T-helper 1 cell (primary cell): ENCODE measurements at places on chromosomes 1 and 21.

DNA sequence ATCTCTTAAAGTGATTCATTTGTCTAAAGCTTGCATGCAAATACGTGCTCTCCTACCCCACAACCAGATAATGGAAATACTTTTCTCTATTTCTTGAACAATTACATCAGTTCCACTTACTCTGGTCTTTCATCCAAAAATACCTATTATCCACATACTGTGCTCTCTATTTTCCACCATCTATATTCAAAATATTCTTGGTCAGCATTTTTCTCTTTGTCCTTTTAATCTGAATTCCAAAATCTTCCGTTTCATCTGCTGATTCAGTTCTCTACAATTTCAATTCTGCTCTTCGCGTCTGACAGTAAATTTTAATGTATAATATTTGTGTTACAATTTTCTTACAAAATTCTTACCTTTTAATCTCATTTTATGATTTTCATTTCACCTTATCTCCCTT lies 110.3 kb downstream of the ZNF648 start:
- no peak for DNase-seq

GRCh38 chr1:107467286-107467685 lies 326.4 kb downstream of the NTNG1 start:
- DNase-seq: no peak

DNA sequence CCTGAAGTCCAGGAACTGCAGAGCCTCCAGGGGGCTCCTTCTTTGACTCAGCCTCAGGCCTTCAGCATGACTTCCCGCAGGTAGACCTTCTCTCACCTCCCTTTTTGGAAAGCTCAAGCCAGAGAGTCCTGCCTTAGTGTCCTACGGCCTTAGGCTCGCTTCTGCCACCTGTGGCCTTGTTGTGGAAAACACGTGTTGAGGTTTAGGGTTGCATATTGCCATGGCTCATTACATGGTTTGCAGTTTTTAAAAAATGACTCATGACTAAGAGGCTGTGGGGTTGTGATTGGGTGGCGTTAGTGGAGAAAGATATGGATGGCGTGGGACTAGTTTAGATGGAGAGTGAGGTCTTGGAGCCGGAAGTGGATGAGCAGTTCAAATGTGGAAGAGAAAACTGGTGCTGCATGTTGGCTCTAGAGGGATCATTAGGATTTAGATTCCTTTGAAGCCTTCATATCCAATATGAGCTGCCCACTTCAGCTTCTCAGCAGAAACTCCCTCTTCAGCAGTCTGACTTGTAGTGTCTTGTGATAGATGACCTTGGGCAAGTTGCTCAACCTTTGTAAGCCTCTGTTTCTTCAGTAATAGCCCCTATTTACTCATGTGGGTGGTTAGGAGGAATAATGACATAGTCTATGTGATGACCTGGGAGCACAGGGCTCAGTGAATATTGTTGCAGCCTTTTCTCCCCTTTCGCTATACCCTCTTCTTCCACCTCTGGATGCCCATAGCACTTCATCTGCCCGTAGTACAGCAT lies 6.5 kb upstream of the FGGY start:
- DNase-seq: no peak

GRCh38 chr1:152118915-152119314 lies 3.7 kb upstream of the TCHH start:
- no peak for DNase-seq

- DNase-seq: no peak
Measured at GRCh38 chr21:17585875-17586450, 26.7 kb downstream of the BTG3 start.

DNA sequence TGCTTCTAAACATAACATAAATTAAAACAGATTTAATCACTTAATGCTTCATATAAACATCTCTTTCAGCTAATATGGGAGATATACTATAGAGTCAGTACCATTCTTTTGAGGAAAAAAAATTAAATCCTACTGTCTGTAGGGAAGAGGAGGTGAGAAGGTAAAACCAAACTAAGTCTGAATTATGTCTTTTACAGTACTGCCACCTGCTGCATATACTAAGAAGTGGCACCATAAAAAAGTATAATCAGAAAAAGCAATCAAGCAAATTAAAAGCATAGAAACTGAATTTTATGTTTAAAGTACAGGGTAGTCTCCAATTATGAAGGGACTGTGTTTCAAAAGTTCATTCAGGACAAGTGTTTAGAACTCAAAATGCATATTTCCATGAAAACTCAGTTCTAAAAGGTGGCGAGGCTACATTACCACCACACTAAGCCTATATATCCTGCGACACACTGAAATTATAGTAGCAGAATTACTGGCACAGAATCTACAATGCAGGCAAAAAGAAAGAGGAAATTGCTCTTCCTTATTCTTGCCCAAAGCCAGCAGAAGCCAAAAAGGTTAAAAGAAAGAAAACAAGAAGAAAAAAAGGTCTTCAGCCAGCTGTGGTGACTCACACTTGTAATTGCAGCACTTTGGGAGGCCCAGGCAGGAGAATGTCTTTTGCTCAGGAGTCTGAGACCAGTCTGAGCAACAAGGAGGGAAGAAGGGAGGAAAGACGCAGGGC lies 9.0 kb downstream of the NSL1 start:
- DNase-seq: peak; percentile 33

- no peak for DNase-seq
Measured at GRCh38 chr1:159088050-159088449, 11.5 kb upstream of the AIM2 start.

DNA sequence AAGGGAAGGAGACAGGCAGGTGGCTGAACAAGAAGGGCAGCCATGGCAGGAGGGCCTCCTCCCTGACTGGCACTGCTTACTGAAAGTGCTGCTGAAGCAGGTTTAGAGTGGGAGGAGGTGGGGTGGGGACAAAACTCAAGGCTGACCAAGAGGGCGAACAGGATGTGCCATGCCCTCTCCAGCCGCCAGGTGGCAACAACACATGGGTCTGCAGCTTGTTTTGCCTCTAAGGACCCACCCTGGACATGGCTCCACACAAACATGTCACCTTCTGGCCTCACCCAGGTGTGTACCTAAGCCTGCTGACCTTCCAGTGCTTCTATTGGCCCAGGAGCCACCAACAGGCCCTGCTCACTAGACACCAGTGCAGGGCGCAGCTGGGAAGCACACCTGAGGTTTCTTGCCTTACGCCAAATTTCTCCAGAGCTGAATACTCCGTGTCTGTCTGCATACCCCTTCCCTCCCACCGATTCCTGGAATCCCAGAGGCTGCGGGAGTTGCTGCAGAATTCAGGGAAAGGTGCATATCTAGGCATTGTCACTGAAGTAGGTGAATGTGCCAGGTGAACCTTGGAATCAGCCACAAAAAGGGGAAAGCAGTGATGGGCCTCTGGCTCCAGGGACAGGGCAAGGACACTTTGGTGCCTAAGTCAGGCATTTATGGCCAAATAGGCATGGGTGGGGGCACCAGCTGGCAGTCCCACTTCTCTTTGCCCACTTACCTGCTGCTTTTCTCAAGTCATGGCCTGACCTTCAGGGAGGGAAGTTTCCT lies 5.3 kb downstream of the PSRC1 start:
- DNase-seq: peak; percentile 38

DNA sequence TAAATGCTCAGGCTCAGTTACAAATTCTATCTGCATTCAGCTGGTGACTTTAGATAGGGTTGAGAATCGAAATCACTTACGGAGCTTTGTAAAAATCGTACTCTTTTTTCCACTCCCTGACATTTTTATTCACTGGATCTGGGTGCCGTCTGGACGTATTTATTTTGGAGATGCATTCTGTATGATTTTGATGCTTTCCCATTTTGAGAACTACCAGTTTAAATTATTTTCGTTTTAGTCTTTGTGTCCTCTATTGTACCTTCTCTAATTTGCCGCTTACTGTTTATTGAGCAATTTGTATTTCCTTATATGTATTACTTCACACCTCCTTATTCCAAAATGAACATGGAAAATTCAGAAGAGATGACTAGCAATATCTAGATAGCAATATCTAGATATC lies 96.2 kb downstream of the FASLG start:
- DNase-seq: no peak

DNA sequence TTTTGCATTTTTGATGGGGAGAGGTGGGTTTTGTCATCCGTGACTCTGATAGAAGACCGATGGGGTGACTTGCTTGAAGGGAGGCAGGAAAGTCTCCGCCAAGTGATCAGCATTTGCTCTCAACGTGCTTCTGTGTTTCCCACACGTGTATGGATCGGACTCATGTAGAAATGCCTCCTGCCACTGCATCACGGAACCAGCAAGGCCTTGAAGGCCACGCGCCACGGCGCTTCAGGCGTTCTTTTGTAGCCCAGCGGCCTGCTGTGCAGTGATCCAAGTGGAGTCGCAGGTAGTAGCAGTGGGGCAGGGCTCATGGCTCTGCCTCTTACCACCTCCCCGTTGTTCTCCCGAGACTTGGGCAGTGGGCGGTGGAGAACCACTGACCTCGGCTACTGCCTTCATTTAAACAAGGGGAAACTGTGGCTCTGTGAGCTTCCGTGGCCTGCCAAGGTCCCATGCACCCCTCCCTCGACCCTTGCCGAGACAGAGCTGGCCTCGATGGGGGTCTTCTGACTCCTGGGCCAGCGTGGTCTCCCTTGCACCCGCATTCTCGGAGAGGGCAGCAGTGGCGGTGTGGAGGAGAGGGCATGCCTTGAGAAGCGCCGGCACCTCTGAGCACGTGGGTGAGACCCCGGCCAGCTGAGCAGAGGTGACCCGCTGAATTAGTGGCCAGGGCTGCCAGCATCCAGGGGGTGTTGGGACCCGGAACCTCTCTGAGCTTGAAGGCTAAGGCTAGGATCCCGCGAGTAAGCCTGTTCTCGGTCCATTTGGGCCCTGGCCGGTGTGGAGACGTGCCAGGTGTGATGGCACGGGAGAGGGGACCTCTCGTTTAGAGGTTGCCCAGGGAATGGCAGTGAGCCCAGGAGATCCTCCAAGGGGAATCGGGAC lies 46.1 kb upstream of the ABCG1 start:
- DNase-seq: no peak

DNA sequence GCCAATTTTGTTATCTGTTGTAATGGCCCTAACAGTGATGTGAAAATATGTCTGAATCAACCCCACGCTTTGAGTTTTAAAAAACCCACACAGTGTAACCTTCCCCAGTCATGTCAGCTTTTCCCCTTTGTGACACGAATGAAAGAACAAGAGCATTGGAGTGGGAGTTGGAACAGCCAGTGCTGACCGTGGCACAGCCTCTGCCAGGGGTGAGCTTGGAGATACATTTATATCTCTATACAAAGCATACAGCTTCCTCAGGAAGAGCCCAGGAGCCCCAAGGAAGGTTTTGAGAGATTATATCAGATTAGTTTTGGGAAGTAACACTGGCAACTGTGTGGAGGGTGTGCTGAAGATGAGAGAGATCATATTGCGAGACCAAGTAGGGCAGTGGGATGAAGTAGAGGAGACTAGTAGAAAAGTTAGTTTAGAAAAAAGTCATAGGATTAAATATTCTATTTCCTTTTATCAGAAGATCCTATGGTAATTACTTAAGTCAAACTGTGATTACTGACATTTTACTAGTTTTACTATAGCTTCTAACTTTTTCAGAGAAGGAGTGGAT lies 15.9 kb downstream of the LRRC8B start:
- DNase-seq: no peak

DNA sequence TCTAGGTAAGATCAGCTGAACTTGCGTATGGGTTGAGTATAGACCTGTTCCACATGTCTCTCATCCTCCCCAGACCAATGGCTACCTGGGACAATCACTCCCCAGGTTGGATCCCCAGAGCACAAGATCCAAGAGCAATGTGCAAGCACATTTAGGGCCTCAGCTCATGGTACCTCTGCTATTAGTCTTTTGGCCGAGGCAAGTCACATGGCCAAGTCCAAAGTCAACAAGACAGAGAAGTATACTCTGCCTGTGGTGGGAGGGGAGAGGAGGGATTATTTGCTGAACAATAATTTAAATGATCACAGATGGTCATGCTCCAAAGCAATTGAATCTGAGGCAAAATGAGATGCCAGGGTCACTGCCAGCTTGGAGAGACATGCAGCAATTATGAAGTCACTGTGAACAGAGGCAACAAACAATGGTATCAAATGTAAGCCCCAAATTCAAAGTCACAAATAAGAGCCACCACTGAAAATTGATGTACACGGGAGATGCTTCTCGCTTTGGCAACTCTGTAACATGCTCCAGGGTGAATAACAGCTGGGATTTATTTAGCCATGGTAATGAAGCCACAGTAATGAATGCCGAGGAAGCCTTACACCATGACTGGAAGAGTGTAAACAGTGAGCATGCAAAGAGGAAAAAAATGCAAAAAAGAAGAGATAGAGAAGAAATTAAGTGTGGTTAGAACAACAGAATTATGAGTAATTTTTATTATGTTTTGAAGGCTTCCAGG lies 149.1 kb downstream of the ZNF281 start:
- no peak for DNase-seq

DNA sequence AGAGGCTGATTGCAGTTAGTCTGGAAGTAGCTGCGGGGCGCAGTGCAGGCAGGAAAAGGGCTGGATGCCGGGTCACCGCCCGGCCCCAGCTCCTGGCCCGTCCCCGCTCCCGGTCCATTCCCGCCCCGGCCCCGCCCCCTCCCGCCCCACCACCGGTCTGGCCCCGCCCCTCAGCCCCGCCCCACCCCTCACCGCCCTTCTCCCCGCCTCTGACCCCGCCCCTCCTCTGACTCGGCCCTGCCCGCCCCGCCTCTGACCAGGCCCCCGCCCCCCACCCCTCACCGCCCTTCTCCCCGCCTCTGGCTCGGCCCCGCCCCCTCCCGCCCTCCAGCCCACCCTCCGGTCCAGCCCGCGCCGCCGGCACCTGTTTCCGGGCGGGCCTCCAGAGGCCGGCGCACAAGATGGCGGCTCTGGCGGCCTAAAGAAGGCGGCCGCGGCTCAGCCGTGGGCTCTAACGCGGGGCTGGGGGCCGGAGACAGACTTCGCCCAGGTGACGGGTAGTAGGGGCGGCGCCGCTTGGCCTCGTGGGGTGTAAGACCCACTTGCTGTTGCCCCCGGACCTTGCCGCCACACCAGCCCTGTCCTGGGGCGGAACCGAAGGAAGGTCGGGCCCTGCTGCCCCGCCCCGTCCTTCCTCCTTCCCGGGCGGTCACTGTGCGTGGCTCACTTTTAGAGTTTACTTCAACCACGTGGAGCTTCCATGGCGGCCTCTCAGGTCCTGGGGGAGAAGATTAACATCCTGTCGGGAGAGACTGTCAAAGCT lies at the start of gene UBIAD1:
Gene UBIAD1 (plus strand): TSS at position 367 of the 763 bp plus-strand sequence. CDS start 334 bp downstream, at position 701.
- DNase-seq: peak; percentile 83

DNA sequence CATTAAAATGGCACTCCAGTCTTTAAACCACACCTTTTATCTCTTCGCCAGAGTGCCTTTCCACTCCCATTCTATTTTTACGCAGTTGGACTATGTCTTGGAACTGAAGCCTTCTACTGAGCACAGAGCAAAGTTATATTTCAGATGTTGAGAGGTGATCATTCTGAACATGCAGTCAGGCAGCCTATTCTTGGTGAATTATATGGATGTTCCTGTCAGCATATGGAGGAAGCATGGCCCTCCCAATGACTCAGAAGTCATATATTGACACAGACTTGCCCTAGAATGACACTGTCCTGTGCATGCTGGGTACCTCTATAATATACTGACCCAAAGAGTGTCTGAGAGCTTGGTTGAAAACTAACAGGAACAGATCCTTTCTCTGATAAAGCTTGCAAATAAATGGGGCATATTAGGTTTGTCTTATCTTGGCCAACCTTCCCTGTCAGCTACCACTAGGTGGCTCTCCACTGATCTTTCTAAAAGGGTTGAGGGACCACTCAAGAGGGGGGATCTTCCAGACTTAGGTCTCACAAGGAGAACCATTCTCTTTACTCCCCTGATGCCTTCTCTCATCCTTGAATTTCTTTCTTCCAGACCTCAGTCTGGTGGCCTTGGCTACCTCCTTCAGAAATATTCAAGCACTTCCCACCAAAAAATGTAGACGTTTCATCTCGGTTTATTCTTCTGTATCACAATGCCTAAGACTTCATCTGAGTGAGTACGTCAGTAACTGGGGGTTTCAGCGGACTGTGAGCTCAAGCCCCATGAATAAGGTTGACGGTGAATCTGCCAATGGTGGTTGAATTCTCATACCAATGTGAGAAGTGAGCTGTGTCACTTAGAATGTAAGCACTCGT lies 11.8 kb upstream of the ALG14 start:
- no peak for DNase-seq
